ENCODE measurements at places on chromosomes 4 and X.

- DNase-seq, result peak; percentile 94
These were observed 162.3 kb upstream of the SMIM31 start for GRCh38 chr4:164591666-164592065.

- DNase-seq, result no peak
These were observed 101.8 kb downstream of the ZIC3 start for GRCh38 chrX:137667776-137668175.

DNA sequence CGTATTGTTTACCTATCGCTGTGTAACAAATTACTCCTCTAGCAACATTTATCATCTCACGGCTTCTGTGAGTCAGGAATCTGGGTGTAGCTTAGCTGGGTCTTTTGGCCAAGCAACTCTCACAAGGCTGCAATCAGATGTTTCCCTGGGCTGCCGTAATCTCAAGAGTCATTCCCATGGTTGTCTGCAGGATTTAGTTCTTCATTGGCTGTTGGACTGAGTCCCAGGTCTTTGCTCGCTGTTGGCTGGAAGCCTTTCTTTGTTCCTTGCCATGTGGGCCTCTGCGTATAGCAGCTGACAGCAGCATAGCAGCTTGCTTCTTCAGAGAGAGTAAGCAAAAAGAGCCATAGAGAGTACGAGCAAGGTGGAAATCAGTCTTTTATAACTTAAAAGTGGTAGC, 16.8 kb downstream of the POLR2B start:
- DNase-seq, result peak; percentile 97

DNA sequence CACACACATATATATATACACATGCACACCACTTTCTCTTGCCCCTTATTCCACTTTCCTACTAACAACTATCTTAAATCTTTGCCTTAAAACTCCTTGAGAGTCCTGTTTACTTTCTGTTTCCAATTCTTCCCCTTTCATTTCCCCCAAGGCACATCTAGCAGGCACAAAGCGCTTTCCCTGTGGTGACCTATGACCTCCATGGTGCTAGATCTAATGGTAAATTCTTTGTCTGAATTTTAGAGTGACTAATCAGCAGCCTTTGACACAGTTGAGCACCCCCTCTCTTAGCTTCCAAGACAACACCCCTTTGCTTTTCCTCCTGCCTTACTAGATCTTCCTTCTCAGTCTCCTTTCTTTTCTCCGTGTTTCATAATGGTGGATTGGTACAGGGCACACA, 236.4 kb upstream of the TTC29 start:
- no peak for DNase-seq

GRCh38 chrX:70774223-70774622, 134.3 kb downstream of the TEX11 start:
- DNase-seq, result no peak
